ENCODE measurements at places on chromosomes 3 and 15.

GRCh38 chr3:112124907-112125607 lies 8.0 kb downstream of the GCSAM start:
- no peak for DNase-seq

DNA sequence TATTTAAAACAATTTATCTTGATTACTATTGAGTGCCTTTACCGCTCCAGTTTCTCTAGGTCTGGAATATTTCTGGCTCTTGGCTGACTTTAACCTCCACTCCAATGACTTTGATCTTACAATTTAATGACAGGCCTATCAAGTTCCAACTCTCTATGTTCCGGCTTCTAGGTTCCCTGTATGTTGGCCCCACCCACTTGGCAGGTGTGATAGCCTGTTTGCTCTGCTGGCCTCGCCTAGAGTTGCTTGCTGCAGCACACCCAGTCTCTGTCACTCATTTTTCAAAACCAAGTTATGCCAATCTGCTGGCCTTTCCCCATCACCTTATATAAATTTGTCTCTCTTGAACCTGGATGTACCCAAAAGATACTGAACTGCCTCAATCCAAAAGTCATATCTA lies 428.0 kb downstream of the ROBO1 start:
- no peak for DNase-seq

DNA sequence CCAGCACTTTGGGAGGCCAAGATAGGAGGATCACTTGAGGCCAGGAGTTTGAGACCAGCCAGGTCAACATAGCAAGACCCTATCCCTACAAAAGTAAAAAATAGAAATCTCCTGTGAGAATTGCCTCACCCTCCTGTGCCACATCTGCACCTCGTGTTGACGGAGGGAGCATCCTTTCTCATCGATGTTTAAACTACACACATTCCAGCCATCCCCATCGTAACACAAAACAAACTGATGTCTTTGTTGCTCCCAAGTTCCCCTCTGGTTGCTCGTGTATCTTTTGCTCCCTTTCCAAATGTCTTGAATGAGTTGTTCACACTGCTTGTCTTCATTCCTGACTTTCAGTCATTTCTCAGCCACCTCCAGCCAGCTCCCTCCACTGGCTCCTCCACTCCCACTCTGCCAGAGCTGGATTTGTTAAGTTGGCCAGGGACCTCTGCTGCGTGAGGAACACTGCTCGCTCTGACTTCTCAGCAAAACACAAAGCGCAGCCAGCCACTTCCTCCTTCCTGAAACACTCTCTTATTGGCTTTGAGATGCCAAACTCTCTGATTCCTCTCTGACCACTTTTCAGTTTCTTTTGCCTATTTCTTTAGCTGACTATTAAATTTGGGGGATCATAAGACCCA lies 53.6 kb upstream of the ATP13A3 start:
- no peak for DNase-seq

DNA sequence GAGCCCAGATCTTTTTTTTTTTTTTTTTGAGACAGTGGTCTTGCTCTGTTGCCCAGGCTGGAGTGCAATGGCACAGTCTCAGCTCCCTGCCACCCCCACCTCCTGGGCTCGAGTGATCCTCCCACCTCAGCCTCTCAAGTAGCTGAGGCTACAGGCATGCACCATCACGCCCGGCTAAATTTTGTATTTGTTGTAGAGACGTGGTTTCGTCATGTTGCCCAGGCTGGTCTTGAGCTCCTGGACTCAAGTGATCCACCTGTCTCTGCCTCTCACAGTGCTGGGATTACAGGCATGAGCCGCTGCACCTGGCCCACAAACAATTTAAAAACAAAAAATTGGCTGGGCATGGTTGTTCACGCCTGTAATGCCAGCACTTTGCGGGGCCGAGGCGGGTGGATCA lies 22.6 kb upstream of the SLC6A6 start:
- no peak for DNase-seq

DNA sequence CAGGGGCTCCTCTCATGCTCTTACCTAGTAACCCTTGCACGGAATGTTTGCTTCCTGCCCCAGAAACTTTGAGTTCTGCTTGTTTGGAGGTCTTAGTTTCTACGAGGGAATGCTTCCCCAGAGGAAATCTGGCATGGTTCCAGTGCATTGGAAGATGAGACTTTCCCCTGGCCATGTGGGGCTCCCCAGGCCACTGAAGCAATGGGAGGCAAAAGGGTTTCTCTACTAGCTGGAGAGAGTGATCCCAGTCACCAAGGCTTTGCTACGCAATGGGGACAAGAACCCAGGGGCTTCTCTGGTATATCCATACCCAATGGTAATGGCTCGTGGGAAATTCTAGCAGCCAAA lies 44.2 kb upstream of the RPL32 start:
- no peak for DNase-seq

- no peak for DNase-seq
These were observed 753.5 kb upstream of the NECTIN3 start for GRCh38 chr3:110318108-110318507.

GRCh38 chr15:62334536-62334935 lies 169.5 kb upstream of the C2CD4B start:
- no peak for DNase-seq

DNA sequence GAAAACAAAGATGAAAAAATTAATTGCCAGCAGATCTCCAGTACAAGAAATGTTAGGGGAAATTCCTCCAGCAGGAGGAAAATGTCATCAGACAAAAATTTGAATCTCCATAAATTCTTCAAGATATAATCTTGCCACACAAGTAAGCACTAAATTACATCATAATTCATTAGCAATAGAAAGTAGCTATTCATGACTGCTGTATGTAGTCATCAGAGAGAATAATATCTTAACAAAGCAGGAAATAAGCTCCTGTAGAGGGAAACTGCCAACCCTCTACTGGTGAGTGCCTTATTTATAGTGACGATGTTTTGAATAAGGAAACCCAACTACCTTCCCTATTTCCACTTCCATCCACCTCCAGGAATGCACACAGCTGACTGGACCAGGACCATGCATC lies 15.8 kb upstream of the SLC27A2 start:
- DNase-seq, result no peak

DNA sequence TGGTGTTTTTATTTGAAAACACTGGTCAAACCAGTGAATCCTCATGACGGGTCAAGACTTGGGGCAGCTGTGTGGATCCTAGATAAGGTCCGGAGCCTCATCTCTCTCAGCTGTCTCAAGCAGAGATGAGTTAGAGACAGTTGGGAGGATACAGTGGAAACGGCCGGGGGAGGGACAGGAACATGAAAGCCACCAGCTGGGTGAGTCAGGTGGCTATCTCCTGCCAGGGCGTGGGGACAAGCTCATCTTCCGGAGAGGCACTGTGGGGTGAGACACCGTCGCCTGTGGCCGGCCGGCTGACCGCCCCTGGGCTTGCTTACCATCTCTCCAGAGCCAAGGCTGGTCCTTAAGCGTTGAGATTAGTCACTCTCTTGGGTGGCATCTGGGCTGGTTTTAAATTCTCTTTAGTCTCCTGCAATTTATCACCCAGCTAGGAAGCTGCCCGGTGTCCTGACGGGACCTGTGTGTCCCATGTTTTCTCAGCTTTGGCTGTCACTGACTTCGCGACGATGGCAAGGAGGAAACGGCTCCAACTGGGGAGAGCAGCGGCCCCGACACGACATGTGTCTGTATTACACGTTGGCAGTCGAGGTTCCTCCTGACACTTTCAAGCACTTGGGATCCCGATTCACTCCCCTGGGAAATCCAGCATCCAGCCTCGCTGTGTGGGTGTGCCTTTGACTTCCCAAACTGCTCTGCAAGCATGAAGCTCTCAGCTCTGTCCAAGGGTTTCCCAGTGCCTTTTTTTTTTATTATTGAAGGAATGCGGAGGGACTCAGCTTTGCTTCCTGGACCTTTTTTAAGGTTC lies 7.5 kb downstream of the ST8SIA2 start:
- DNase-seq, result no peak

- DNase-seq, result no peak
These were observed 27.1 kb upstream of the P4HTM start for GRCh38 chr3:48962939-48963338.

DNA sequence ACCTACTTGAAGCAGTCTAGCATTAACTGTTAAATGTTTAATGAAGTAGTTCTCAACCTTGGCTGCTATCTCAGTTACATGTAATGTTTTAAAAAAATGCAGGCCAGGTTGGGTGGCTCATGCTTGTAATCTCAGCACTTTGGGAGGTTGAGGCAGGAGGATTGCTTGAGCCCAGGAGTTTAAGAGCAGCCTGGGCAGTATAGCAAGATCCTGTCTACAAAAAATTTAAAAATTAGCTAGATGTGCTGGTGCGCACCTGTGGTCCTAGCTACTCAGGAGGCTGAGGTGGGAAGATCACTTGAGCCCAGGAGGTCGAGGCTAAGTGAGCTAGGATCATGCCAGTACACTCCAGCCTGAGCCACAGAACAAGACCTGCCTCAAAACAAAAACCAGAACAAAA lies 29.3 kb downstream of the UBE2E1 start:
- no peak for DNase-seq

DNA sequence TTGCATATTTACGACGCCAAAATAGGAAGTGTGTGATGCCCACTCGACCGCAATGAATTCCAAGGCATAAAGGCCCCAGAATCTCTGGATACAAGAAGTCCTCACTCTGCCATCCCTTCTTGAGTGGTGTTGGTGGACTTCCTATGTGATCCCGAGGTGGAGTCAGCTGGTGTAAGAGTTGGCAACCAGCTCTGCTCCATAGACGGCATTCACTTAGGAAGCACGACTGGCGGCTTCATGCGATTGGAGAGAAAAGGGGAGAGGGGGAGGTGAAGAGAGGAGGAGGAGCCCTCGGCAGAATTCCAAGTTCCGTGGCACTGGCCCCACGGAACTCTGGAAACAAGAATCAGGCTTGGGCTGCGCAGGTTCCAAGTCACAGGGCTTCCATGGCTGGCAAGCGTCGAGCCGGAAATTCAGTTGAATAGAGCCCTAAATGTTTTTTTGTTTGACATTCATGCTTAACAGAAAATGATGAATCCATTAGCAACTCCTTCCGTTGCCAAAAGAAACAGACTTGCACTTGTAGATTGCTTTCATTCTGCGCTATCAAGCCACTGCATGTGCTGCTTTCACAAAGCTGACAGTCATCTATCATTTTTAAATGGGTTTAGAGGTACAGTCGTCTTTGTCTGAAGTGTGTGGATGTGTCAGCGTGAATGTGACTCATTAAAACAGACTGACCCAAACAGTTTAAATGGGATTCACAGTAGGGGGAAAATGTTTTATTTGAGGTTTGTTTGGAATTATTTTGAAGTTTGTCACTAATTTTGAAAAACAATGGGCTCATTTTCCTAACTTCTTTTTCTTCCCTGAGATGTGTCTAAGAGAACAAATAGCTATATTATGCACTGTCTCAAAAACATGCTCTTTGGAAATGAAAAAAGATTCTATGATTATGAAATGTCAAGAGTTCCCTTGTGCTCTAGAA lies 428.3 kb upstream of the ATP11B start:
- no peak for DNase-seq

DNA sequence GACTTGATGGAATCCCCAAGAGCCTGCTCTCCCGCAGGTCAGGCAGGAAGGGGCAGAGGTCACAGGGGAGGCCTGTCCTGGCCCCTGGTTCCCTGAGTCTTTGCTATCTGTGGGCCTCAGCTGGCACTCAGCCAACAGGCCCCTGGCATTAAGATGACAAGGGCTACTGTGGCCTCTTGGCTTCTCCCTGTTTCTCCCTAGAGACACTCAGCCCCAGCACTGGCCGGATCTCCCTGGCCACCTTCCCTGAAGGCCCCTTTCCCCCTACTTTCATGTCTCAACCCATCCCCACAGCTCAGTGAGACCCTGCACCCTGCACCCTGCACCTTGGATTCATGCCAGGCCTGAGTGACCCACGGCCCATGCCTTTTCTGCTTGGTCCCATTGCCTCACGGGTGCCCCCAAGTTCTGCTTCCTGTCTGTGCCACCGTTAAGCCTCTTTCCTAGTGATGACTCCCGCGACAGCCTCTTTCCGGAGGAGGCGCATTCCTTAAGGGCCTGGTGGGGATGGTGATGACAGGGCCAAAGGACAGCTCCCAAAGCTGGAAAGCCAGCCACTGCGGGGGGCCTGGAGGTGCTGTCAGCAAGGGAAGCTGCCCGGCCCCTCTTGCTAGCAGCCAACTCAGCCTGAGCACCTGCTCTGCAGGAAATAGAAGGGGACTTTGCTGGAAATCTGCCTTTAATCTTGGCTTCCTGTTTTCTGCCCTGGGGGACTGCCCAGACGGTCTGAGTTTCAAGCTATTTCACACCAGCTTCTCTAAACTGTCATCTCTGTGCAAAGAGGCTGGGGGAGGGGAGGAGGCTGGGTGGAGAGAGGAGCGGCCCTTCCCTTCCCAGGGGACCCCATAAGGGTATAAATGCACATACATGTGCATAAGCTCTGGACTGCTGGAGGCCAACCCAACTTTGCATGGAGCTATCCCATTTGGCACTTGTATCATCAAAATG lies 4.8 kb upstream of the CSK start:
- no peak for DNase-seq

DNA sequence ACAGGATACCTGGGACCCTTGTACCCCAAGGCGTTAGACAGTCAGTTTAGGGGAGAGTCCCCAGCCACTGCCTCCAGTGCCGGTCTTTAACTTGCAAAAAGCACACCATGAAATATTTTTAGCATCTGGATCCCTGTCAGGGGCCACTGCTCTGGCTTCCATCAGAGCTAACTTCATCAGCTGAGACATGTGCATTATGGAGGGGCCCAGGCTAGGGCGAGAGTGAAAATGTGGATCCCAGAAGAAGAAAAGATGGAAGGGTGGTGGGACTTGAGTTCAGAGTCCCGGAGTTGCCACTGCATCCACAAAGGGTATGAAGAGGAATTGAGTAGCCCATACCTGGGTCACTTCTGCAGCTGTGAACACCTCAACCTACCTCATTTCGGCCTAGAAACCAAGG lies 23.5 kb upstream of the SPATA12 start:
- no peak for DNase-seq

- DNase-seq, result no peak
These were observed 135.6 kb downstream of the SOX2 start for GRCh38 chr3:181847276-181847675.

GRCh38 chr3:48756640-48757039 lies 39.6 kb upstream of the IP6K2 start:
- DNase-seq, result no peak

- DNase-seq, result no peak
These were observed 114.4 kb downstream of the ATG7 start for GRCh38 chr3:11386465-11387113.

DNA sequence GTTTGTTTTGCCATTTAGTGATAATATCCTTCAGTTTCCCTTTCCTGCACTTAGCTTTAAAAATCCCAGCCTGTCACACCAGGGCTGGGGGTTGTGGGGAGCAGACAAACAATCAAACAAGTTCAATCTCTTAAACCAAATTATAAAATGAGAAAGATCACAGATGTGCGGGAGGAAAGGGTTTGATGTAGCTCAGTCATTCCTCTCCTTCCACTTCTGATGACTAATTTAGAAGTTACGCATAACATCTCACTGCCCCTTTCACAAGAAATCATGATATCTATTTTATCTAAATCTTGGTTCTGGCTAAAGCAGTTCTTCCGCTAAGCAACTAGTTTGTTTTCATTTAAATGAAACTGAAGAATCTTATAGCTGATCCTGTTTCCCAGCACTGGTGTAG lies 34.1 kb upstream of the ATG7 start:
- no peak for DNase-seq

- no peak for DNase-seq
These were observed 163.9 kb downstream of the WNT7A start for GRCh38 chr3:13715961-13716360.

GRCh38 chr3:160738048-160738447 lies 18.0 kb upstream of the PPM1L start:
- no peak for DNase-seq
